ENCODE measurements at places on chromosomes 1 and 21.

- DNase-seq, result peak; percentile 59
These were observed 29.8 kb downstream of the UCK2 start for GRCh38 chr1:165857046-165857801.

- DNase-seq, result peak; percentile 24
These were observed 832 bp downstream of the HCN3 start for GRCh38 chr1:155277902-155278688.

GRCh38 chr1:231385416-231385748 lies 36.7 kb downstream of the EGLN1 start:
- no peak for DNase-seq

GRCh38 chr1:202935844-202936243 lies 8.8 kb upstream of the KLHL12 start:
- no peak for DNase-seq

All from hematopoietic multipotent progenitor cell treated with erythropoietin and hydrocortisone succinate and interleukin-3 and kit ligand, for 17 days (in vitro differentiated cells).